Stimulated activated CD4-positive, alpha-beta T cell treated with anti-CD3 and anti-CD28 coated beads, Interleukin-1b, Interleukin-23, amount 100 ng/mL, for 1 hour (primary cell): ENCODE measurements at places on chromosomes 16 and 17.

DNA sequence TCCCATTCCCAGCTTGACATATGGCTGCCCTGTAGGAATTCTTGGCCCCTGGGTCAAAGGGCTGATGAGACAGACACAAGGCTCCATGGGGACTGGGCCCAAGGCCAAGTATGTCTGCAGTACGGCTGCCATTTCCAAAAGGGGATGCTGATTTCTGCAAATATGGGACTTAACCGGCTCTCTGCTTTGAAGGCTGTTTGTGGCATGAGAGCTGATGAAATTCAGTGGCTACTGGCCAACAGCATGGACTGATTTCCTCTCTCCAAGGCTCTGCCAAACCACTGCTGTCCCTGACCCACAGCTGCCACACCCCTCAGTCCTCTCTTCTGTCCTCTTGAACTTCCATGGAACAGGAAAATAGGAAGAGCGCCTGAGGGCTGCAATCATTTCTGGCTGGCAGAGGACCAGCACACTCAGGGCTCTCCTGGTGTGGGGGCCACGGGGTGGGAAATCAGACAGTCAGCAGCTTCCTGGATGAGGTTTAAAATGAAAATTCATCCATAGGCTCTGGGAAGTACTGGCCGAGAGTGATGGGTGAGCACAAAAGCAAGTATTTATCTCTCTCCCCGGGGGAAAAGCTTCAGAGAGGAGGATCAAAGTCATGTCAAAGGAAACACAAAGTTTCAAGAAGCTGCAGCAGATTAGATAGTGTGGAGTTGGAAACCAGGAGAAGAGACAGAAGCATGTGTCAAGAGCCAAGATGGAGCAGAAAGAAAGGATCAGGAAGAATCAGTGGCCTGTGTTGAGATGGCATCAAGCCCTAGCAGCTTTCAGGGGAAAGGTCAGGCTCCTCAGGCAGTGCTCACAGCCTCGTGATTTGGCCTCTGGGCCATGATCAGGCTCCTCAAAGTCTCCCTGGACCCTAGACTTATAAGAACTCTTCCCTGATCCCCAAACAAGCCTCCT lies 64.1 kb upstream of the SREBF1 start:
- DNase-seq: no peak

DNA sequence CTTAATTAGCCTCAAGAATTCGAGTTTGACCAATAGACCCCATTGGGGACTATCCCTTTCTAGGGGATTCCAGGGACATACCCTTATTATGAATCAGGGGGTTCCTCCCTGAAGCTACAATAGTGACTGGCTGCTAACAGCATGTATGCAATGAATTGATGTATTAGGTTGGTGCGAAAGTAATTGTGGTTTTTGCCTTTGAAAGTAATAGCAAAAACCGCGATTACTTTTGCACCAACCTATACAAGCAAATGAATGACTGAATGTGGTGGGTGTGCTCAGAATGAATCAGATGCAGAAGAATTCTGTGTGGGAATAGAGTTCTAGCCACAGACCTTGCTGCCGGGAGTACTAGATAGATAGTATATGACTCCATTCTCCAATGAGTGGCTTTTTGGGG lies 76.7 kb downstream of the HLF start:
- no peak for DNase-seq

- DNase-seq: no peak
These were observed 996 bp upstream of the KCNJ12 start for GRCh38 chr17:21375162-21375560.

GRCh38 chr16:73268366-73268993 lies 220.6 kb upstream of the ZFHX3 start:
- no peak for DNase-seq

DNA sequence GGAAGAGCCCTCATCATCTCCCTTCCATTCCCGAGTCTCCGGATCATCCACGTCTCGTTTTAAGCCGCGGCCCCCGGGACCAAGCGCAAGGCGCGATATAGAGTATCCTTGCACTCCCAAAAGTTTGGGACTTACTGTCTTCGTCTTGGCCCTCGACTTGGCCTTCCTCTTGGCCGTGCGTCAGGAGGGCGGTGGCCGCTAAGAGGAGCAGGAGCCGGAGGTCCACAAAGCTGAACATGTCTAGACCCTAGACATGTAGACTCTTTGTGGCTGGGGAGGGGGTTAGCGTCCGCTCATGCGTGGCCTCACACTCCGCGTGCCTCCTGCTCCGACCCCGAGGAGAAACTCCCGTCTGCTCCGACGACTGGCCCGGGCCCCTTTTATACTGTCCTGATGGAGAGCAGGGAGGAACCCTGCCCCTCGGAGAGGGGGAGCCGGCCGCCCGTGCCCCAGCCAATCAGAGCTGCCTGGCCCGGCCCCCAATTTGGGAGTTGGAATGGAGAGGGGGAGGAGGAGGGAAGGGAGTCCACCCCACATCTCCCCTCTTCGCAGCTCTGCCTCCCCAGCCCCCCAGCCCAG lies at the start of gene COL1A1:
Gene COL1A1 (minus strand): TSS at position 356 of the 579 bp plus-strand sequence. CDS start 118 bp downstream, at position 238.
- DNase-seq: no peak

GRCh38 chr17:80229011-80229410 lies 8.8 kb downstream of the SLC26A11 start:
- DNase-seq: no peak

DNA sequence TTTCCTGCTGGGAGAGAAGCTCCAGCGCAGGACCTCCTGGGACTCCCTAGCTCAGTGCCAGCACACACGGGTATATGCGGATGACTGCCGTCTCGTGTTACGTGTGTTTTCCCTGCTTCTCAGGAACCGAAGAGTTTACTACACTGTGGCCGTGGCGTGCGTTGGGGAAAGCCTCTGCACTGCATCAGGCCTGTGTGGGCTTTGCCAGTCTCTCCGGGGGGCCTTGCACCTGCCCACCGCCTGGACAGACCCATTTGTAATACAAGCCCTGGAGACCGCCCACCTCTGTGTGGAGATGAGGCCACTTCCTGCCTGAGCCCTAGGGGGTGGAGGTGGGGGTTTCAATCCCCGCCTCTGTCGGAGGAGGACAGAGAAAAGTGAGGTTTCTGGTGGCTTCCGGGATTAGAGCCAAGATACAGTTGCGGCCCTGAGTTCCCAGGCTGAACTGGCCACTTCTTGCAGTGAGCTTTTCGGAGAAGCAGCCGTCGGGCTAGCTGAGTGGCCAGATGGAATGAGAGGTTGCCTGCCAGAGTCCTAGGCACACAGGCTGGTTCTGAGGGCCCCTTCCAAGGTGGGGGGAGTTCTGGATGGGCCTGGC lies 43.4 kb upstream of the GSE1 start:
- DNase-seq: no peak

DNA sequence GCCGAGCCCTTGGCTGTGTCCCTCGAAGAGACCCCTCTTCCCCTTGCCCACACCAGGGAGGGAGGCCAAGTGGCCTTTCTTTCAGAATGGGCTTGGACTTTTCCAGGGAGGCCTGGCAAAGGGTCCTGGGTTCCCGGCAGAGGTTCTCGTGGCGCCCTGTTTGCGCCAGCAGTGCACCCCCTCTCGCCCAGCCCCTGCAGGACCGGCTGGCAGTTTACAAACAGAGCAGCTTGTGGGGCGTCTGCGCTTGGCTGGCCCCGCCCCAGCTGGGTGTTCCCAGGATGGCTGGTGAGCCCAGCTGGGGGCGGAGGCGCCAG lies 137.8 kb upstream of the CIBAR2 start:
- DNase-seq: no peak

- no peak for DNase-seq
These were observed 244.8 kb downstream of the NTN1 start for GRCh38 chr17:9266031-9266680.

DNA sequence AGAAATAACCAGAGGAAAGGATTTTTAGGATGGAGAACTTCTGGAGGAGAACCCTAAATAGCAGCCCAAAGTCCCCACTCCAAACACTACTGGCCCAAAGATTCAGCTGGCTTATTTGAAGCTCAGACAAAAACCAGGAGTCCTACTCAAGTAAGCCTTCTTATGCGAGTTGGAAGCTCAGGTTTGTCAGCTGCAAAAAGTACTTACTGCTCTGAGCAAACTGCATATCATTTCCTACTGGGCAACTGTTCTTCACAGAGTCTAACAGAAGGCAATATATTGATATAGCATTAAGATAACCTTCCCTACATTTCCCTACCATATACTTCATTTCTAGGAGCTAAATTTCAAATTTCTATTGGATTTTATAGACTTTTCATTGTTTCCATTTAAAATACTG lies 76.1 kb upstream of the CORO6 start:
- no peak for DNase-seq

GRCh38 chr16:67165121-67166078 lies 855 bp downstream of the HSF4 start:
- no peak for DNase-seq

- DNase-seq: no peak
These were observed 12.9 kb downstream of the LLGL1 start for GRCh38 chr17:18238299-18238698.

GRCh38 chr17:52930581-52930980 lies 772.1 kb upstream of the CA10 start:
- DNase-seq: no peak

DNA sequence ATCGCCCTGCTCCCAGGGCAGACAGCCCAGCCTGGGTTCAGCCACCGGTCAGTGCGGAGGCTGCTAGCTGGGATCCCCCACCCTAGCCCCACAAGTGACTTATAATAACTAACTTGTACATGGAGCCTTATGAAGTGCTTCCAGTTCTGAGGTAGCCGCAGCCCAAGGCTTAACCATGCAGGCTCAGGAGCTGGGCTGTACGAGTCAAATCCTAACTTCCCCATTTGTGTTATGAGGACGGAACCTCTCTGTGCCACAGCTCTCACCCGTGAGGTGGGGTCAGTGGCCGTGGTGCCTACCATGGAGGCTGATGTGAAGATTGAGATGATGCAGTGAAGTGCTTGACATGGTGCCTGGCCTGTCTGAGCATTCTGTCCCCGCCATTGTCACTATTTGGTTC lies 27.8 kb upstream of the GOSR2 start:
- no peak for DNase-seq

DNA sequence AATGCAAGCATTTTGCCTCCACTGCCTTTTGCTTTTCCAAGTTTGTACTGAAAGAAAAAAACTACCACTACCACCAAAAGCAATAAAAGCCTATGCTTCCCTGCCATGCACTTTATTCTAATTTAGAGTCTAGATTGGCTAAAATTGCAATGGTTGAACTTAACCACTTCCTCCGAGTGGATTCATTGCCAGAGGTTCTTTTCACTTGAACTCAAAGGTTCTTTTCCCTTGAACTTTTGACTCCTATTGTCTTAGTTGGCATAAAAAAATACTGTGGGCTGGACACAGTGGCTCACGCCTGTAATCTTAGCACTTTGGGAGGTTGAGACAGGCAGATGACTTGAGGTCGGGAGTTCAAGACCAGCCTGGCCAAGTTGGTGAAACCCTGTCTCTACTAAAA lies 319.8 kb upstream of the GOT2 start:
- no peak for DNase-seq

- no peak for DNase-seq
These were observed 15.8 kb upstream of the CLEC18A start for GRCh38 chr16:69935278-69935711.

DNA sequence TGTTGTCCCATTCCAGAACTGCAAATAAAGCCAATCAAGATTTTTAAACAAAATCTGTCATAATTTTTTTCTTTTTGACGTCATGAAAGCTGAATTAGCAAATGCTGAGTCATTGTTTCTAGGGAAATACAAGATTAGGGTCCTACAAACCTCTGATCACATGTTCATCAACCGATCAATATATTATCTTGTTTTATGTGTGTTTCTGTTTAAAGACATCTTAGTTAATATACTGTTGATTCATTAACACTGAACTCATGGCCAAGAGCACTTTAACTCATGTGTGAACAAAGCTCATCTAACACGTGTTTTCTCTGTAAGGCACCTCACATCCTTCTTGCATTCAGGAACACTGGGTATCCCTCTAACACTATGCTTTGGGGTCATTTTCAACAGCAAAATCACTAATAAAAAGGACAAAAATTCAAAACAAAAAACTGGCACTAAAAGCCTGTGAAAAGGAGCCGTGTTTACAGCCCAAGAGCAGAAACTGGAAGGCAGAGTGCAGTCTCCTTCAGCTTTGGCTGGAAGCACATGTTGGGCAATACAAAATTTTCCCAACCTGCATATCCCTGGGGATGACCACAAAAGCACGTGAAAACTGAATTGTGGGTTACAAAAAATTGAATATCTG lies 102.5 kb downstream of the PARN start:
- DNase-seq: no peak

- no peak for DNase-seq
These were observed 370.9 kb upstream of the RBFOX1 start for GRCh38 chr16:6961704-6962103.

GRCh38 chr17:19270704-19271611 lies 33.8 kb downstream of the EPN2 start:
- DNase-seq: no peak

- DNase-seq: no peak
These were observed 37.5 kb upstream of the KCNJ16 start for GRCh38 chr17:70037498-70037897.

DNA sequence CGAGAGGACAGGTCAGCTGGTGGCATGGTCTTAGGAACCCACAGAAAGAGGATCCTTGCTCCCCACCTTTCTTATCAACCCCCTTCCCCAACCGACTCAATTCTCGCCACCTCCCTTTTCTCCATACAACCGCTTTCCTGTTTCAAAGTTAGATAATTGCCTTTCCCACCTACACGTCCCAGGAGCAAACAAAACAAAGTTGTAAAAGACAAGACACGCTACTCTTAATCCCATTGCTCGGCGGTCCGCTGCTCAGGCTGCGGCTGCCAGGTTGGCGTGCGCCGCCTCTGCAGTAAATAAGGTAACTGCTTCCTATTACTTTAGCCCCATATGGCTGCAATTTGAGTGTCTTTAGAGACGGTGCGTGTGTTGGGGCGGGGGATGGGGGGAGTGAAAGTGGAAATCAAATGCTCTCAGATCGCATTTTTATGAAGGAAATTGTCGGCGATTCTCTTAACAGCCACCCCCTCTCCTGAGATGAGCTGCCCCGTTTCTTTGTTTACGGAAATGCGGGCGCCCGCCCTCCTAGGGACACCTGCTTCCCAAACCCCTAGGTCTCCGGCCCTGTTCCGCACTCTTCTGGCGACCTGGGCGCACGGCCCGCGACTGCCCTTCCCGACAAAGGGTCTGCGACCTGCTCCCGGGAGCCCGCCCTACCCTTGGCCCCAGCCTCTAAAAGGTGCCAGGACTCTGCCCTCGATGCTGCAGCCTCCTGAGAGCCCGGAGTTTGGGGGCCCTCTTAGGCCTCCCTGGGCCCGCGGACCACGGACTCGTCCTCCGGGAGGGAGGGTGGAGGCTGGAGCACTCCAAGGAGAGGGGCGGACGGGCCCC lies 3.7 kb upstream of the CBX8 start:
- DNase-seq: no peak

GRCh38 chr17:75316253-75316652 lies 27.0 kb upstream of the SLC25A19 start:
- DNase-seq: no peak

GRCh38 chr17:70270554-70270953 lies 101.2 kb downstream of the KCNJ2 start:
- no peak for DNase-seq

GRCh38 chr17:81884520-81884919 lies 6.9 kb downstream of the ALYREF start:
- DNase-seq: no peak

GRCh38 chr16:17324451-17324850 lies 146.3 kb downstream of the XYLT1 start:
- DNase-seq: no peak

- no peak for DNase-seq
These were observed 16.2 kb downstream of the MARCHF10 start for GRCh38 chr17:62791767-62792446.

- no peak for DNase-seq
These were observed 46.2 kb downstream of the MYH3 start for GRCh38 chr17:10610884-10611283.
